GM06990 (cell line): ENCODE measurements at places on chromosomes 3 and 15.

DNA sequence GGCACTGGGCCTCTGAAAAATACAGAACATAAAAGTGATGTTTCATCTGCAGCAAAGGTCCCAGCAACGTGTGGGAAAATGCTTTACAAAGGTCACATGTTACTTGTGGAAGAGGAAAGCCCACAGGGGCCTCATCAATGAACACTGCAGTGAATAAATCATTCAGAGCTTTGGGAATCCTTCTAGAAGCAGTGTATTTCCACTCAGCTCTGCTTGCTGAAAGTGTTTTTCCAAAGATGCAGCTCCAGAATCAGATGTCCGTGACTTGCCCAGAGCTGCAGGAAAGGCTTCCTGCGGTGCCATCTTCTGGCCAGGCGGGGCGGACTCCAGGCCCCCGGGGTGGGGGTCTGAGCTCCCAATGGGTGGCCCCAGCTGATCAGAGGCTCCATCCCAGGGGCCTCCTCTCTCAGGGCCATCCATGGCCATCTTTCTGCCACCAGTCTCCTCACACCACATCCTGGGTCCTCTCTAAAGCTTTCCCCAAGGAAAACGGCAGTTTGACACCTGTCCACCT is 81.5 kb downstream of the C3orf70 start:
- no peak for DNase-seq

DNA sequence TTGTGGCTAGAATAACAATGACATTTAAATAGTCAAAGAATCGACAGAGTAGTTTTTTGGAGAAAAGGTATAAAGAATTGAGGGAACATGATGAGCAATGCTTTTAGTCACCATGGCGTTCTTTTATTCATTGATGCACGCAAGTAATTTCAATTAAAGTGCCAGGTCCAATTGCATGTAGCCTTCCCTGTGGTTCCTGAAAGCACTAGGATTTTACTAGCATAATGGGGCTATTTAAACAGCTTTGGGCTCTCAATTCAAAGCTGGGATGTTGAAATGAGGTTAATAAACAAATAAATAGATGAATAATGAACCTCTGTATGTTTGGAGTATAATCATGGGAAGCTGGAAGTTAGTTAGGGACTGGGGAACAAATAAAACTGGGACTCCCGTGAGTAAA is 121.2 kb upstream of the GAP43 start:
- DNase-seq = no peak

DNA sequence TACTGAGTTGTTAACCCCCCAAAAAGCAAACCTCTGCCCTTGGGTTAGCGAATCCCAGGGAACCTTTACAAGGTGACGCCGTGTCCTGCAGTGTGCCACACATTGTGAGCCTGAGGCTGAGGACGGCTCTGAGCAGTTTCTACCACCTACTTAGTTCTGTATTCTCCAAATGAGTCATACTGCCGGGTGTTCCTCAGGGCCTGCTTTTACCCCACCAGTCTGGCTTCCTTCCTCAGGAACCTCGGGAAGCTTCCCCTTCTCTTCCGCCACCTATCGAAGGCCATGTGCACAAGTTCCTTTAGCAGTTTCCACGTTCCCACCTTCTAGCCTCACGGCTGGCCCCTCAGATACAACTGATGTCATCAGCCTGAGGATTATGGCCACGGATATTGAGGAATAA is 384.0 kb upstream of the TPM1 start:
- DNase-seq = no peak

- no peak for DNase-seq
Measured at GRCh38 chr3:117281371-117281770, 571.8 kb downstream of the TUSC7 start.
